Gastrocnemius medialis (tissue), 4 donors: ENCODE measurements at places on chromosomes 3 and 15.

- H3K36me3 ChIP-seq, result no peaks in the 10 kb centered on the region
- no peak for DNase-seq
- H3K4me3 ChIP-seq, result no peak overlapping the region
- no peaks in the 10 kb centered on the region for H3K4me1 ChIP-seq
- no peak overlapping the region for H3K27ac ChIP-seq
Observed at GRCh38 chr3:60013241-60013640, 963.4 kb upstream of the CFAP20DC start.

- H3K4me1 ChIP-seq, result no peaks in the 10 kb centered on the region
- no peaks in the 10 kb centered on the region for H3K27me3 ChIP-seq
- no peak overlapping the region for H3K4me3 ChIP-seq
- DNase-seq, result no peak
- H3K36me3 ChIP-seq, result no peaks in the 10 kb centered on the region
Observed at GRCh38 chr3:87335931-87336330, 59.5 kb upstream of the POU1F1 start.

- H3K27me3 ChIP-seq, result no peaks in the 10 kb centered on the region
- no peak overlapping the region for H3K27ac ChIP-seq
- H3K4me1 ChIP-seq, result no peaks in the 10 kb centered on the region
- DNase-seq, result no peak
- H3K36me3 ChIP-seq, result no peaks in the 10 kb centered on the region
Observed at GRCh38 chr3:119738741-119739140, 35.9 kb downstream of the CFAP91 start.

- H3K4me1 ChIP-seq, result peaks cover 10% of the 10 kb centered on the region
- no peak for DNase-seq
- H3K27ac ChIP-seq, result no peak overlapping the region
- no peaks in the 10 kb centered on the region for H3K36me3 ChIP-seq
- H3K4me3 ChIP-seq, result no peak overlapping the region
Observed at GRCh38 chr3:58293516-58293915, 12.5 kb upstream of the RPP14 start.

DNA sequence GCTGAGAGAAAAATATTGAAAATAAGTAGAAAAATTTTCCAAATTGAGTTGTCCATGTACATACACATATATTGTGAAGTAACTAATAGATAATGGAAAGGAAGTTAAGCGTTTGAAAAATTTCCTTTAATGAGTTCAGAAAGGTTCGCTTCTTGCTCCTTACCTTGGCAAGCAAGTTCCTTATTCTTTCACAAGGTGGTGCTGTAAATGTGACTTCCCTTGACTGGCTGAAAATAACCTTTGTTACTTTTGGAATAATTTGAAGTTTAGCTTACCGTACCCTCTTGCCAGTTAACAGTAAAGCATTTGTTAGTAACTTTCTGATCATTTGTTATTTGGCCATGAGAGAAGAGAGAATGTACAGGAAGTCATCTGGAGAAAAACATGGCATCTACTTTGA is 41.6 kb downstream of the PYDC2 start:
- no peaks in the 10 kb centered on the region for H3K4me1 ChIP-seq
- no peak overlapping the region for H3K4me3 ChIP-seq
- DNase-seq, result no peak
- no peaks in the 10 kb centered on the region for H3K36me3 ChIP-seq
- H3K27me3 ChIP-seq, result no peaks in the 10 kb centered on the region
- H3K27ac ChIP-seq, result no peak overlapping the region
